Activated T-cell treated with anti-CD3 and anti-CD28 coated beads, Interleukin-2, amount 50 U/mL, for 72 hours (primary cell): ENCODE measurements at places on chromosomes 13 and 19. TPM values are rescaled to one million over a fixed set of nuclear protein-coding genes. Genes with fewer than 3 reads are reported as not detected.
A peak's percentile ranks its signal among the peaks of the same experiment; 100 is the strongest.

CGB3 gene
- total RNA-seq = not detected

- H3K36me3 ChIP-seq = no peaks in the 10 kb centered on the region
- DNase-seq = peak; percentile 2
Observed at GRCh38 chr13:29454931-29455481, 140.5 kb downstream of the SLC7A1 start.

DNA sequence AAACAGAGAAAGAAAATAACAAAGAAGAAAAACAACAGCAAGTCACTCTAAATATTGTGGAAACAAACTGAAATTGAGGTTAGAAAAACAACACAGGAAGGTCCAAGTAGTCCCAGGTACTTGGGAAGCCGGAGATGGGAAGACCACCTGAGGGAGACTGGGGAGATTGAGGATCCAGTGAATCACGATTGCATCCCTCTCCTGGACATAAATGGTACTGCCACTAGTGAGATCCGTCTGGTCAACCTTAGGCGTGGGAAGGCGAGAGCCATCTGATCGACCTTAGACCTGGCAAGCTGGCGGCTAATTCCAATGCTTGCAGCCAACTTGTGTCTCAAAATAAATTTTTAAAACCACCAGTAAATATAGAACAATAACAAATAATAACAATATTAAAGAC is 81.9 kb downstream of the ZNF726 start:
- DNase-seq = no peak
- no peak overlapping the region for H3K27ac ChIP-seq
- no peak overlapping the region for H3K4me3 ChIP-seq
- H3K36me3 ChIP-seq = peaks cover 11% of the 10 kb centered on the region
- peaks cover 11% of the 10 kb centered on the region for H3K4me1 ChIP-seq
- H3K27me3 ChIP-seq = no peaks in the 10 kb centered on the region

DNA sequence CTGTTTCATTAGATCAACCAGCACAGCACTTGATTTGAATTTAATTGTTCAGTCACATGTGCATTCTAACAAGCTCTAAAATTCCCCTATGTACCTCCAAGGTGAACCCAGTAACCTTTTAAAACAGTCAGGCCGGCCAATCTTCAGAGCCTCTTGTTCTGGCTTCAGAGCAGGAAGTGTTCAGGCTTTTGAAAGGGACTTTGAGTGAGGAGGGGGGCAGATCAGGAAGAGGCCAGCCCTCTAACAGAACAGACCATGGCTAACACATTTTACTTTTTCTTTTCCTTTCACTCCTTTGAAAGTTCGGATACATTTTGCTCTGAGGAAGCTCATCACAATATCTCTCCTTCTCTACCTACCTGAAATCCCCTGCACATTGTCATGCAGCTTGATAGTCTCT is 390.3 kb downstream of the TBC1D4 start:
- no peaks in the 10 kb centered on the region for H3K27me3 ChIP-seq
- no peak overlapping the region for H3K4me3 ChIP-seq
- no peaks in the 10 kb centered on the region for H3K36me3 ChIP-seq
- H3K27ac ChIP-seq = peak overlapping the region; percentile 9

DNA sequence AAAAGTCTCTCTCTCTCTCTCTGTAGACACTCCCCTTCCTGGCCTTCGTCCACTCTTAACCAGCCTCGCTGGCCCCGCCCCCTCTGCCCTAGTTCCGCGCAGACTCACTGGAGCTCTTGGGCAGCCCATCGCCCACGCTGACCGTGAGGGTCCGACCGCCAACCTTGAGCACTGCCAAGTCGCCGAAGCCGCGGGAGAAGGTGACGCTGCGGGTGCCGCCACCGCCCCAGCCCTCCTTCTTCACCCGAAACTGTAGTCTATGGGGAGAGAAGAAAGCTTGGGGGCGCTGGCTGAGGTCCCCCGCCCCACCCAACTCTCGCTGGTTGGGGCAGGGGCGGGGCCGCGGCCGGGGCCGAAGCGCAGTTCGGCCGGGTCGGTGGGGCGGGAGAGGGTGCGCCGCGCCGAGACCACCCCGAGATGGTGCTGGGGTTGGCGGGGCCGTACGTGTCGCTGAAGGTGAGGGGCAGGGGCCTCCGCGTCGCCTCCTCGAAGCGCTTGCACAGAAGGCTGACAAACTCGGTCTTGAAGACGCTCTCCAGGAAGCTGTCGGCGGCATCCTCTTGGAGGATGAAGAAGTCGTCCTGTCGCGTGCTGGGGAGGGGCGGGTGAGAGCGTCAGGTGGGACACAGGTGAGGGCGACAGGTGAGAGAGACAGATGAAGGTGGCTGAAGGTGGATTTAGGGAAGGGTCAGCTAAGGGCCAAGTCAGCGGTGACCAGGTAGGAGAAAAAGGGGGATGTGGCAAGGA is 12.6 kb upstream of the ZNF414 start:
- no peak overlapping the region for H3K4me3 ChIP-seq

GRCh38 chr13:50378509-50379044 is 363.3 kb downstream of the KCNRG start:
- DNase-seq = no peak
- H3K4me1 ChIP-seq = peaks cover 5% of the 10 kb centered on the region
- H3K36me3 ChIP-seq = peaks cover 16% of the 10 kb centered on the region
- H3K27ac ChIP-seq = no peak overlapping the region
